ENCODE measurements at places on chromosomes 3 and 15.

DNA sequence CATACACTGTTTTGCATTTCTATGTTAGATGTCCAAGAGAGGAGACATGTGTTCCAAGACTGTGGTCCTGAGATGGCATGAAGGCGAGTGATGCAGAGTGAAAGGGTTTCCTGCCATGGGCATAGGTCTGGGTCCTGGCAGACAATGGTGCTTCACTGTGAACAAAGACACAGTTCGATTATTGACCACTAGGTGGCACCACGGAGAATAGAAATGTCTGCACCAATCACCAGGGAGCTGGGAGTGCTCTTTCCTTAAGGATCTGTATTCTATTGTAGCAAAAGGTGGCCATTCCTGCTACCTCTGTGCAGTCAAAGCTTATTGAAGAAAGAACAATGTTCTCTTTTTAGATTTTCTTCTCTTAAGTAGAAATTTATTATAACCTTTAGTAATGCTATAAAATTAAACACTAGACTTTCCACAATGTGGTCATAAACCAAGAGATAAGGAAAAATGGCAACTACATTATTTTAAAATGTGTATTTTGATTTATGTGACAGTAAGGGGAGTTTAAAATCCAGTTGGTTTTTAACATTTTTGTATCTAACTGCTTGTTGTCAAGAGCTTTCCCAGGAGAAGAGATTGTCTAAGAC, 88.7 kb downstream of the GABRG3 start:
- DNase-seq: peak; percentile 64
- no peaks in the 10 kb centered on the region for H3K36me3 ChIP-seq
- H3K27ac ChIP-seq: no peak overlapping the region

DNA sequence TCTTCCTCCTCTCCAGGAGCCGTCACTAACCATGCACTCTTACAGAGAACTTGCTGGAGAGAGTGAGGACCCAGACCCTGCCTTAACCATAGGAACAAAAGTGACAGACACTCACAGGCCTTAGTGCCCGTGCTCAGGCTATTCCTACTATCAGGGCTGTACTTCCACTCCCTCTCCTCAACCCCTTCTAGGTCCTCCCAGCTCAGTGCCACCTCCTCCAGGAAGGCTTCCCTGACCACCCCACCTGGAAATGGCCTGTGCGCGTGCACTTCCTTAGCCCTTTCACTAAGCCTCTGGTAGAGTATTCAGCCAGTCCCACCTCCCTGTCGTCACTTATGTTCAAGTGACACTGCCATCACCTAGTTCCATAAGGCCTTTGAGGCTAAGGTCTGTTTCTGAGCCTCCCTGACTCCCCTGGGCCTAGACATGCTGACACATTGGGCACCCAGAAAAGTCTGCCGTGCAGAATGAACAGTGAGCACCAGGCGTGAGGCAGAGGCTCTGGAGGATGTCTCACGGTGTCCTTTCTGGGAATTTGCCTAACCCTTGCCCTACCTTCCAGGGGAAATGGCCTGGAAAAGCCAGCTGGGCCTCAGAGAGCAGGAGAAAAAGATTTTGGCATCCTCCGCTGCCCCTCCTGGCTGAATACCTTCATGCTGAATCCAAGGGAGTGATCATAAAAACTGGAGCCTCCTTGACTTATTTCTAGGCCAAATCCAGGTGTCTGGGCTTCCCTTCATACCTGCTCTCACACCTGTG, 108.6 kb upstream of the SMAD3 start:
- no peak for DNase-seq
- H3K27me3 ChIP-seq: peaks cover 21% of the 10 kb centered on the region
- no peak overlapping the region for H3K4me3 ChIP-seq

DNA sequence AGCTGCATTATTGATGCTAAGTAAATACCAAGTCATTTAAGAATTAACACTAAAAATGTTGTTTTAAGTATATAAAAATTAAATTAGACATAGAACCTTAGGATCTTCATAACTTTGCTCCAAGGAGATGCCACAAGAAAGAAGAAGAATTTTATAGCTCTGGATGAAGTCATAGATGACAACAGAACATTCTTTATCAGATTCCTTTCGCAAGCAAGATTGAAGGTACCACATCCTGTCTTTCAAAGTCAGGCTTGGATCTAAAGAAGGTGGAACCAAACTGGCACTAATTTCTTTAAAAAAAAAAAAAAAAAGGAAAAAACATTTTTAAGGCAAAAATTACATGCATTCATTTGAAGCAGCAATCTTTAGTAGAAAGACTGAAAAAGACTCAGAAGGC, 62.5 kb downstream of the POLQ start:
- H3K27me3 ChIP-seq: no peaks in the 10 kb centered on the region
- DNase-seq: no peak
- H3K4me3 ChIP-seq: no peak overlapping the region

- H3K27me3 ChIP-seq: peaks cover 12% of the 10 kb centered on the region
- H3K36me3 ChIP-seq: no peaks in the 10 kb centered on the region
- no peak within 1 kb of the TSS for H3K27ac ChIP-seq
Measured at GRCh38 chr3:114178770-114179368, at the start of gene DRD3. Gene DRD3 (minus strand): TSS chr3:114179052. CDS start chr3:114171992, 7,060 bp downstream.

GRCh38 chr3:186254676-186255650, 107.1 kb downstream of the DGKG start:
- H3K4me1 ChIP-seq: peaks cover 45% of the 10 kb centered on the region
- peaks cover 21% of the 10 kb centered on the region for H3K27me3 ChIP-seq
- H3K4me3 ChIP-seq: no peak overlapping the region
- no peak overlapping the region for H3K27ac ChIP-seq

- no peak for DNase-seq
- H3K27me3 ChIP-seq: no peaks in the 10 kb centered on the region
- peaks cover 58% of the 10 kb centered on the region for H3K4me1 ChIP-seq
- no peak overlapping the region for H3K4me3 ChIP-seq
Measured at GRCh38 chr3:12961007-12961696, 112.1 kb downstream of the IQSEC1 start.

DNA sequence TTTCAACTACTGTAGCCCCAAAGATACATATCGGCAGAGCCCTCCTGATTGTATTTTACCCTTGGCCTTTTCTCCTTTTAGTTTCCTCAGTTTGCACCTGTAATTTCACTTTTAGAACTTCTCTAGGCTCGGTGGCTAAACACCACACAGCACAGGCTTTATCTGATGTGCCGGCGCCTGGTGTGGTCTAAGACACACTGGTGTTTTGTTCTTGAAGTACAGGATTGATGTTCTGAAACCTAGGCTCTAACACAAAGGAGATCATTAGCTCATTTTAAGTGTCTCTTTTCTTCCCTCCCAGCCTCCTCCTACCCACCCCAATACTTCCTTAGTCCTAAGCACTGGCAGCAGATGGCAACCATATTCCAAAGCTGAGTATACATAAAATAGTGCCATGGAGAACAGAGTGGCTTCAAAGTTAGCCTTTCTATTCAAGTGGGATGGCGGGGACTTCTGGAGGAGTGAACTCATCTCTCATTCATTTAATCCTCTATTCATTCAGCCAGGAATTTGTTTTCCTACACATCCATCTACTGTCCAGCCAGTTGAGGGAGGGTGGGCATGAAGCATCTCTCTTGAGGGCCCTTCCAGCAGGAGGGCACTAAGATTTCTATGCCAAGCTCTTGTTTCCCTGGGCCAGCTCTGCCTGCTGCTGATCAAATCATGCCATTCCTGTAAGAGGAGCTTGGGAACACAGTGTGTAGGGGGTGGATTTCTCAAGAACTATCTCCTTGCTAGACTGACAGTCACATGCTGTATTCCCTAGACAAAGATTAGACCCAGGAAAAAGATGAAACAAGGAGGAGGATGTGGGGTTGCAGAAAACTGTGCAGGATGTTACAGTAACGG, 71.2 kb downstream of the TIGIT start:
- no peak for DNase-seq
- no peaks in the 10 kb centered on the region for H3K36me3 ChIP-seq
- H3K4me1 ChIP-seq: no peaks in the 10 kb centered on the region
- no peak overlapping the region for H3K4me3 ChIP-seq
- H3K27me3 ChIP-seq: peaks cover 10% of the 10 kb centered on the region

DNA sequence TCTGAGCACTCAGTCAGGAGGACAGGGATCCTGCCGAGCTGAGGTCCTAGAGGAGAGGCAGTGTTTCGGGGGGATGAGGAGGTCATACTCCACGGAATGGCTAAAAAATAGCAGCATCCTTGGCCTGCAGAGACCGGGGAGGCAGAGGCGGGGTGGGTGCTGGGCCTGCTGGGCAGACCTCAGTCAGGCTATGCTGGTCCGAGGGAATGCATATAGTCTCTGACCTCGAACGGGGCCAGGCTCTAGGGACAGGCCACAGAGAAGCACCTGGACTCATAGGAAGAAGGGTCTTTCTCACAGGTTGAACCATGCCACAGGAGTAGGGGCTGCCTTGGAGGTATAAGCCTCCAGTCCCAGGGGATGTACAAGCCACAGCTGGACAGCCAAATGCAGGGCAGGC, 14.0 kb upstream of the SKIC8 start:
- H3K4me3 ChIP-seq: no peak overlapping the region
- peaks cover 41% of the 10 kb centered on the region for H3K4me1 ChIP-seq
- H3K27ac ChIP-seq: no peak overlapping the region
- no peak for DNase-seq

- H3K27me3 ChIP-seq: peaks cover 13% of the 10 kb centered on the region
- no peak for DNase-seq
- H3K4me1 ChIP-seq: peaks cover 7% of the 10 kb centered on the region
- H3K4me3 ChIP-seq: no peak overlapping the region
- H3K27ac ChIP-seq: no peak overlapping the region
Measured at GRCh38 chr15:78614021-78614420, 6.8 kb downstream of the CHRNA3 start.

- no peak overlapping the region for H3K27ac ChIP-seq
- DNase-seq: no peak
- no peak overlapping the region for H3K4me3 ChIP-seq
- peaks cover 48% of the 10 kb centered on the region for H3K27me3 ChIP-seq
- peaks cover 46% of the 10 kb centered on the region for H3K4me1 ChIP-seq
- no peaks in the 10 kb centered on the region for H3K36me3 ChIP-seq
Measured at GRCh38 chr15:70244978-70245542, 147.3 kb upstream of the TLE3 start.

GRCh38 chr15:91783008-91783407, 70.5 kb upstream of the SLCO3A1 start:
- no peak overlapping the region for H3K27ac ChIP-seq
- no peak overlapping the region for H3K4me3 ChIP-seq
- no peaks in the 10 kb centered on the region for H3K36me3 ChIP-seq
- peaks cover 21% of the 10 kb centered on the region for H3K27me3 ChIP-seq
- no peak for DNase-seq
- H3K4me1 ChIP-seq: peaks cover 4% of the 10 kb centered on the region

DNA sequence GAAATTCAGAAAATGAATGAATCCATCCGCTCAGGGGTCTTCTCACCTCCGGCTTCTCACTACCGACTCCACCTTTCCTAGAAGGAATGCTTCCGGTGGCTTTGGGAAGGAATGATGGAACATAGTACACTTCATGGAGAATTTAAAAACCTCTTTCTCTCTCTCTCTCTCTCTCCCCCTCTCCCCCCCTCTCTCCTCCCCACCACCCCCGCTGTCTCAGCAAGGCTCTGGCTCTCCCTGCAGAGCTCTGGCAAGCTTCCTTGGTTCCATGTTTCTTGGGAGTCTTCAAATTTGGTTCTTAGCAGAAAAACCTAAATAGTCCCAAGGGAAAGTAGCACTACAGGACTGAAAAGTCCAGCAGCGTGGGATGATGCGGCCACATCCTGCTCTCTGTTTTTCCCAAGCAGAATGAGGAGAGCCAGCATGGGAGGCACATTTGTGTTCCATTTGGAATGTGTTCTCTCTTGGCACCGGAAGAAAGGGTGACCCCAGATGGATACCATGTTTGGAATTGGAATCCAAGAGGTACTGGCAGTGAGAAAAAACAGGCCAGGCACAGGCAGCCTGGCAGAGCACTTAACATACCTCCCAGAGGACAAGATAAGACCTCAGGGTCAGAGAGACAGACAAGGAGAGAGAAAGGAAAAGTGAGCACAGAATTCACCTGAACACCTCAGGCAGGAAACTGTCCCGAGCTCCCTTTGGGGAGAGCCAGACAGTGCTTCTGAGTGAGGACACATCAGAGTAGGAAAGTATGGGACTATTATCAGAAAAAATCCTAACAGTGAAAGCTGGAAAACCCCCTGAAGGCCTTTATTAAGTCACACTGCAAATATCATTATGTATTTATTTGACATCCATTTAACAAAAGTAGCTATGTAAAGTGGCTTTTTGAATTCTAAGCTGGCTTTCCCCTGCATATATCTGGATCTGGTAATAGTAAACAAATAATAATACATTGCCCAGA, at the start of gene POPDC2:
TSS of gene POPDC2 (minus strand) at position 116 of the 967 bp plus-strand sequence. CDS start 166 bp downstream, outside the sequence.
- peak within 1 kb of the TSS; percentile 29 for H3K27ac ChIP-seq
- no peaks in the 10 kb centered on the region for H3K27me3 ChIP-seq
- no peaks in the 10 kb centered on the region for H3K36me3 ChIP-seq
- DNase-seq: no peak
- peaks cover 15% of the 10 kb centered on the region for H3K4me1 ChIP-seq

GRCh38 chr15:61079529-61079928, 149.6 kb downstream of the RORA start:
- H3K4me3 ChIP-seq: no peak overlapping the region
- H3K27ac ChIP-seq: peak overlapping the region; percentile 99
- no peaks in the 10 kb centered on the region for H3K27me3 ChIP-seq
- DNase-seq: no peak
- no peaks in the 10 kb centered on the region for H3K36me3 ChIP-seq

GRCh38 chr3:175093748-175094147, 234.6 kb downstream of the NAALADL2 start:
- H3K4me3 ChIP-seq: no peak overlapping the region
- no peak overlapping the region for H3K27ac ChIP-seq
- H3K27me3 ChIP-seq: no peaks in the 10 kb centered on the region
- no peak for DNase-seq
- H3K4me1 ChIP-seq: peaks cover 12% of the 10 kb centered on the region
- no peaks in the 10 kb centered on the region for H3K36me3 ChIP-seq

DNA sequence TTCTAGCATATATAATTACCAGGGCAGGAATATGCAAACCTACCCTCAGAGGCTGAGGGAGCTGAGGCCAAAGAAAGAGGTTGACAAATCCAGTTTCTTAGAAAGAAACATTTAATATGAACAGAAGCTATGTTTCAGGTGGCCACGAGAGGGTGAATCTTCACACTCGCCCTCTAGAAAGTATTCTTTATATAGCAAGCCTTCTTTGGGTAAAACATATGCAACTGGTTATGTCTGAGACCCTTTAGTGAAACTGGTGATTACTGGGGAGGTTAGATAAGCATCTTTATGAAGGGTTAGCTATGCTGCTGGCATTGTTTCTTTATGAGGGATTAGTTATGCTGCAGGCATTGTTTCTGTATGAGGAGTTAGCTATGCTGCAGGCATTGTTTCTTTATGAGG, 50.7 kb upstream of the GOLGA6L2 start:
- no peaks in the 10 kb centered on the region for H3K27me3 ChIP-seq
- H3K36me3 ChIP-seq: no peaks in the 10 kb centered on the region
- peak; percentile 8 for DNase-seq
- no peak overlapping the region for H3K27ac ChIP-seq

DNA sequence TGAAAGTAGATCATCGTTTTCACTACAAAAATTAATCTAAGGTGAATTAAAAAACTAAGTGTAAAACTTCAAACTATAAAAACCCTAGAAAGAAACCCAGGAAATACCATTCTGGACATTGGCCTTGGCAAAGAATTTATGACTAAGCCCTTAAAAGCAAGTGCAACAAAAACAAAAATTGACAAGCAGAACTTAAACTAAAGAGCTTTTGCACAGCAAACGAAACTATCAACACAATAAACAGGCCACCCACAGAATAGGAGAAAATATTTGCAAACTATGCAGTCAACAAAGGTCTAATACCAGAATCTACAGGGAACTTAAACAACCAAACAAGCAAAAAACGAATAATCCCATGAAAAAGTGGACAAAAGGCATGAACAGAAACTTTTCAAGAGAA, 302.0 kb downstream of the CHST2 start:
- no peaks in the 10 kb centered on the region for H3K36me3 ChIP-seq
- no peak overlapping the region for H3K27ac ChIP-seq
- no peak overlapping the region for H3K4me3 ChIP-seq
- no peaks in the 10 kb centered on the region for H3K27me3 ChIP-seq
- DNase-seq: no peak
